ENCODE measurements at places on chromosomes 1 and 21.
A peak's percentile ranks its signal among the peaks of the same experiment; 100 is the strongest.

- DNase-seq, result no peak
Observed at GRCh38 chr1:222706815-222707214, 5.5 kb downstream of the AIDA start.

GRCh38 chr1:33660244-33660643, 187.8 kb downstream of the ZSCAN20 start:
- no peak for DNase-seq

- DNase-seq, result no peak
Observed at GRCh38 chr1:83854456-83854855, 144.5 kb downstream of the TTLL7 start.

DNA sequence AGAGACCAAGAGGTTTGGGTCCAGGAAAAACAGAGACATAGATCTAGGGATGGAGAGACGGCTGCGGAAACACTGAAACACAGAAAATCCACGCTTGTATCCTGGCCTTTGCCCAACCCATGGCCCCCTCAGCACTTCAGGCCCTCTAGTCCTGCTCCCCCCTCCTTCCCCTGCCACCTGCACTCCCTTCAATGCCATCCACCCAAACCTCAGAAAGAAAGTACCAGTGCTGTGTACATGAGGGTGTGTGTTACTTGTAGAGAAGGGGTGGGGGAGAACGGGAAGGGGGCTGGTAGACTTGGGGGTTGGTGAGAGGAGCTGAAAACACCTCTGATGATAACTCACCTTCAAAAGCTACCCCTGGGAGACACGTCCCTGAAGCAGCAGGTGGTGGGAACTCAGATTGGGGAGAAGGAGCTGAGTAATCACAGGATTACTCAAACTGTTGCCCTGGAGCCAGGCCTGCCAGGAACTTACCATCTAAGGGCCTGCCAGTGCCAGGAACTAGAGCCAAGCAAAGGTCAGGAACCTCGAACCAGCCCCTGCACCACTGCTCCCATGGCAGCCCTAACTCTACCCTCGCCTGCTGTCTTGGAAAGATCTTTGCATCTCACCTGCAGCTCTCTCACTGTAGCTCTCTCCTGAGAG, 11.5 kb downstream of the RORC start:
- no peak for DNase-seq

DNA sequence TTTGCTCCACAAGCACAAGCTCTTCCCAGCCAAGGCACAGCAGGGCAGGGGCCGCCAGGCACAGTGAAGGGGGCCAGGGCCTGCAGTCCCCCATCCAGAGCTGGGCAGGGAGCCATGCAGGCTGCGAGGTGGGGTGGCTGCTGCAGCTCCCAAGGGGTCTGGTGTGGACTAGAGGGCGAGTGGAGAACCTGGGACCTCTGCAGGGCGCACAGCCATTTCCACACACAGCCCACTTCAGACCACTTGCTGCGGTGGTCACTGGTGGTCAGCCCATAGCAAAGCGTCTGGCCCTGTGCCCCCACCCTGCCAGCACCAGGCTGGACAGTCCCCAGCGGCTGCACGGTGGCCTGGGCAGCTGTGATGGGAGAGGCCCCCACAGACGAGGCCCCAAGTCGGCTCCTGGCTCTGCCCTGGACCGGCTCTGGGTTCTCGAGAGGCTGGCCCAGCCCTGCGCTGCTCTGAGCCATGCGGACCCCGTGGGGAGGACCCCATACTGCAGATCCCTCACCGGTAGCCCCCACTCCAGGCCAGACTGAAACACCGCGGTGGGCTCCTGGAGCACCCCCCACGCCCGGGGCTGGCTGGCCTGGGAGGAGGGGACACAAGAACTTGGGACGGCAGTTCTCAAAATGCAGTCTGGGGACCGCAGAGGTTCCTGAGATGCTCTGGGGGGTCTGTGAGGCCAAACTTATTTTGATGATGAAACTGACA, 47.1 kb upstream of the COL6A2 start:
- no peak for DNase-seq

DNA sequence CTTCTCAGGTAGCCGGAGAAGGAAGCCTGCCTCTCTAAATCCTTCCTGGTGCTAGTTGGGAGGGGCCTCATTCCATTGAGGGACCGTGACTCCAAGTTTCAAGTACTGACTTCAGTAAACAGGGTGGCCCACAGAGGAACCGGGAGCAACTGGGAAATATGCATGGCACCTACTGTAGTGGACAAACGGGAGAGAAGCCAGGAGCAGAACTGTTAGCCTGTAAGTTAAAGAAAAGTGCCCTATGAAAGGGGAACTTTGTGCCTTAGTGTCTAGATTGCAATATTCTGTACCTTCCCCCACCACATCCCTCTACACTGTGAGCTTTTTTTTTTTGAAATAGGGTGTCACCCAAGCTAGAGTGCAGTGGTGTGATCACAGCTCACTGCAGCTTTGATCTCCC, 33.2 kb upstream of the KANK4 start:
- DNase-seq, result no peak

- no peak for DNase-seq
Observed at GRCh38 chr1:235161685-235162327, 756 bp upstream of the RBM34 start.

DNA sequence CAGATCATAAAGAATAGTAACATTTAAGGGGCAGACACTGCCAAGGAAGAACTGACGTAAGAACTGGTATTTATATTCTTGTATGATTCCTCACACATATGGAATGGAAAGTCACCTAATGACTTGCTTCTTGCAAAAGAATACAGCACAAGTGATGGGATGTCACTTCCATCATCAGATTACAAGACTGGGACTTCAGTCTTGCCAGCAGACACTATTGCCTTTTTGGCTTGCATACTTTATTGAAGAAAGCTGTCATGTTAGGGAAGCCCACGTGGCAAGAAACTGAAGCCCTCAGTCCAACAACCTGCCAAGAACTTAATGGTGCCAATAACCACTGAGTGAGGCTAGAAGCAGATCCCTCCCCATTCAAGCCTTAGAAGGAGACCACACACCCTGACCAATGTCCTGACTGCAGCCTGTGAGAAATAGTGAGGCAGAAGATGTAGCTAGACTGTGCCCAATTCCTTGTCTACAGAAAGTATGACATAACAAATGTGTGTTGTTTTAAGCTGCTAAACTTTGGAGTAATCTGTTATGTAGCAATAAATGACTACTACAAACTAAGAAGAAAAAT, 12.0 kb downstream of the EGLN1 start:
- DNase-seq, result peak; percentile 22

DNA sequence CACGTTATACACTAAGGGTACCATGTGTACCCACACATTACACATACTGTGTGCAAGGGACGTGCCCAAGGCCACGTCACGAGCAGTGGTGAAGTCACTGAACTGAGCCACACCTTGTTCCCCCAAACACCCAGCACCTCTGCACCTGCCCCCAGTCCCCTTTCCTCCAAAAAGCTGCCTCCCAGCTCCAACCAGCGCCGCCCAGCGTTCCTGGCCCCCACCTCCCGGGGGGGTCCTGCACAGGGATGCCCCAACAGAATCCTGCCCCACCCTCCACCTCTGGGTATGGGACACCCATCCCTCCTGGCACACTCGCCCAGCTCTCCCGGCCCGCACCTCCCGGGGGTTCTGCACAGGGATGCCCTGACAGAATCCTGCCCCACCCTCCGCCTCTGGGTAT, 54.1 kb downstream of the CHD5 start:
- DNase-seq, result no peak

GRCh38 chr1:178238722-178239510, 145.0 kb downstream of the RASAL2 start:
- DNase-seq, result peak; percentile 97

DNA sequence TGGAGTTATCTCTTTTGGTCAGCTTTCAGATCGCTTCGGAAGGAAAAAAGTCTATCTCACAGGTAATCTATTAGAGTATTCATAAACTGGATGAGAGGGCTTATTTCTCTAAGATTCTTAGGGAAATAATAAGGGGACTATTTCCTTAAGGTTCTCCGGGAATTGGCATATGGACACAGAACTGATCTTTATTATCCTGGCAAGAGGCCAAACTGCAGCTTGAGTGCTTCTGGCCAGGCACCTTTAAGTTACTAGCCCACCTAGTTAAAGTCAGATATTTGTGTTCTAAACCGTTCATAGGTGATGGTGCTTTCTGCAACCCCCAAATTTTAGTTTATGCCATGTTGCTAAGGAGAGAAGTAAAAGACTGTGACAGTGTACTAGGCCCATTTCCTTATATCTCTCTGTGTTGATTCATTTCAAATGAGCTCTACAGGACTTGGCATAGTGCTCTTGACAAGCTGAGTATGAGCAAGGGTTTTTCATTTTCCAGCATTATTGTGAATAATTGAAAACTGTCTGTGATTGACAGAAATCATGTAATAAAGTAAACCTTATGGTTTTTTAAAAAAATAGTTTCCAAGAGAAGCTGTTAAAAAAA, 43.4 kb downstream of the SLC22A15 start:
- no peak for DNase-seq

DNA sequence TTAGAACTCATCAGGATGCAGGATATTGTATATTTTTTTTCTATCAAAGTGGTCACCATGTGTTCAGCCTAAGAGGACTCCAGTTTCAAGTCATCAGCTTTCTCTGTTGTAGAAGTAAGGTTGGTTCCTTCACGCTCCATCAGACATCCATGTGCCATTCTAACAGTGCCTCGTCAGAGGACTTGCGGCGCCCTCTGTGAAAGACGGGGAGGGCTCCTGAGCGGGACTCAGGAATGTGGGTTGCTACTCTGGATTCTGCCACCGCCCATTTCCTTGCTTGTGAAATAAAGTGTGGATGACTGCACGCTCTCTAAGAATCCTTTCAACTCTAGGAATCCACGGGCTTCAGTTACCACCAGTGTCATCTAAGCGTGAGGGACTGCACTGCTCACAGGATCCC, 593.5 kb downstream of the KIF26B start:
- DNase-seq, result no peak

Data from astrocyte of the spinal cord (primary cell).